ENCODE measurements at places on chromosomes 3 and 15. TPM values are rescaled to one million over a fixed set of nuclear protein-coding genes. Genes with fewer than 3 reads are reported as not detected.
A peak's percentile ranks its signal among the peaks of the same experiment; 100 is the strongest.

GRCh38 chr15:85777250-85778106, 17.2 kb downstream of the KLHL25 start:
- no peak overlapping the region for H3K4me3 ChIP-seq
- no peaks in the 10 kb centered on the region for H3K27me3 ChIP-seq
- no peak for DNase-seq
- no peaks in the 10 kb centered on the region for H3K36me3 ChIP-seq

DNA sequence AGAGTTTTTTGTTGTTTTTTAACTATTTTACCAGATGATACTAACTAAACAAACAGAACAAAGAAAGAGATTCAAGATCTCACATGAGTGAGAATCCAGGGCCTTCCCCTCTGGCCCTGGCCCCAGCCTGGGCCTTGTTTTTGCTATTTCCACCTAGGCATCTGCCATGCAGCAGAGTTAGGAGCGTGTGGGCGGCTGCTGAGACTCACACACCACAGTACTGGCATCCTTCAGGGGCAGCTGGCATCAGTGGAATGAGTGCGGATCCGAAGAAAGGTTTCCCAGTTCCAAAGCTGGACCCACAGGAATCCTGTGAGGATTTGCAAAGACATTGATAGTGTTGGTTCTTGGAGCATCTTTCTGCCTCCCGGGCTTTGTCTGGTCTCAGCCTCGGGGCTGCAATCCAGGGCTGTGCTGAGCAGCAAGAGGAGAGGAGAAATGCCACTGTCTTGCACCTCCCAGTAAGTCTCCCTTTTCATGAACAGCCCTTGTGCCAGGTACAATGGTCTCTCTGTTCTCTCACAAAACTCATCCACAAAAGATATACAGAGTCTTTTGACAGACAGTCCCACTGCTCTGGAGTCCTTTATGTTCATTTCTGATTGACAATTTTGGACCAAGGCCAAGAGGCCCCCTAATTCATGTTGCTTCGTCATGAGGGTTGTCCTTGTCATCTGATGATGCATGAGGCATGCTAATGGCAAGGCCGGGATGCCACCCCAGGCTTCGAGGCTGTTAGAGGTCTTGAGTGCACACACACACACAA, 46.6 kb downstream of the APH1B start:
- no peaks in the 10 kb centered on the region for H3K4me1 ChIP-seq
- no peak for DNase-seq
- no peak overlapping the region for H3K27ac ChIP-seq
- H3K4me3 ChIP-seq = no peak overlapping the region
- no peaks in the 10 kb centered on the region for H3K27me3 ChIP-seq
- H3K36me3 ChIP-seq = no peaks in the 10 kb centered on the region

DNA sequence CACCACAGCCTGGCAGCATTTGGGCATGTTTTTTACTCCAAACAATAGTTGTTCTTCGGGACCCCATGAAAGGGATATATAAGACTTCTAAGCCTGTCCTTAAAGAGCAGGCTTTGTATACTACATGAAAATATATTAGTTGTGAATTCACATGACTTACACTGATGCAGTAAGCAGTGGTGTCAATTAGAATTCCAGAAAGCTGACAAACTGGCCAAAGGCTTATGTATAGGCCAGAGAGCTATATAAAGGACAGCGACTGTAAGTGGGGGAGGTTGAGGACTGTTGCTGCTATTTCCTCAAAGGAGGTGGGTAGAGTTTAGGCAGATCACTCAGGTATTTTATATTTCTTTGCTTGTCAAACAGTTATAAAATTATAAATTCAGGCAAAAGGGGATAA, 24.8 kb downstream of the KPNA4 start:
- peaks cover 48% of the 10 kb centered on the region for H3K4me1 ChIP-seq
- H3K27me3 ChIP-seq = no peaks in the 10 kb centered on the region
- H3K4me3 ChIP-seq = no peak overlapping the region
- H3K36me3 ChIP-seq = peaks cover 2% of the 10 kb centered on the region

DNA sequence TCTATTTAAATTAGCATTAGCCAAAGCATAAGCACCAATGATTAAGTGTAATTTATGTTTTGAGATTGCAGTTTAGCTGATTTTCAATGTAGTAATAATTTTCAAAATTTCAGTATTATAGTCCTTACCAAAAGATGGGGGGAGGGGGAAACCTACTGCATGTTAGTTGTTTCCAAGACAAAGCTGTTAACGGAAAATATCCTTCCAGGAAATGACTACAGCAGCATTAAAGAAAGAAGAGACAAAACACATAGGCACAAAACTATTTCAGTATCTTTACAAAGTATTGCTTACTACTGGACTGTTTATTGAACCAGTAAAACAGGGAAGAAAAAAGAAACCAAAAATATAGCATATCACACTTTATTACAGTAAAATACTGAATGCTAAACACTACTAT, 10.5 kb downstream of the BNIP2 start:
- no peak overlapping the region for H3K4me3 ChIP-seq
- DNase-seq = no peak
- H3K27ac ChIP-seq = no peak overlapping the region
- peaks cover 89% of the 10 kb centered on the region for H3K36me3 ChIP-seq

DNA sequence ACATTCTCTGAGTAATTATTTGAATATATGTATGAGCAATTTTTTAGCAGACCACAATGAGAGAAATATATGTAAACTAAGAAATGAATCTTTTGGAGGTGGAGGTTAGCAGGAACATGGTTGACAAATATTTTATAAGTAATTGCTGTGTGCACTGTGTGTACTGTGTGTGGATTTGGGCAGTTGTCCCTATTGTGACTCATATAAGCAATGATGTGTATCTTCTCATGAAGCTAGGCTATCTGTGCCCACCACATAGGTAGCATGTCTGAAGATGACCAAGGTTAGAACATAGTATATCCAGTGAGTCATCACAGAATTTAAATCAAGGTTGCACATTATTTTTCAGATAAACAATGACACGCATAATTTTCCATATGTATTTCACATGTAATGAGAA, 713.9 kb upstream of the GBE1 start:
- H3K4me1 ChIP-seq = no peaks in the 10 kb centered on the region
- no peaks in the 10 kb centered on the region for H3K27me3 ChIP-seq
- no peaks in the 10 kb centered on the region for H3K36me3 ChIP-seq
- no peak overlapping the region for H3K27ac ChIP-seq

DNA sequence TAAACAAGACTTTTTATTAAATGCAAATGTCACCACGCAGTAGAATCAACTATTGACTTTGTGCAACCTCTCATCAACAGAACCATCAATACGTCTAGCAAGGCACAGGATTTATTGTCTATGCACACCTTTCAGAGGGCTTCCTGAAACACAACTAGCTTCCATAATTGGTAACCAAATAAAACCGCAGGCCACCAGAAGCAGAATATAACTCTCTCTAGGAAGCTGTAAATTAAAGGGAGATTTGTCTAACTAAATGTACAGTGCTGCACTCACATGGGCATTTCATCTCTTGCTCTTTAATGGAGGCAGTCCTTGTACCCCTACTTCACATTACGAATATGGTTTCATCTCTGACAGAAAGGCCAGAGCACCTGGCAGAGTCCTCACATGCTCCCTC, 93.0 kb downstream of the FHIT start:
- no peaks in the 10 kb centered on the region for H3K36me3 ChIP-seq
- no peak overlapping the region for H3K4me3 ChIP-seq
- no peak overlapping the region for H3K27ac ChIP-seq
- DNase-seq = no peak
- no peaks in the 10 kb centered on the region for H3K27me3 ChIP-seq
- no peaks in the 10 kb centered on the region for H3K4me1 ChIP-seq

DNA sequence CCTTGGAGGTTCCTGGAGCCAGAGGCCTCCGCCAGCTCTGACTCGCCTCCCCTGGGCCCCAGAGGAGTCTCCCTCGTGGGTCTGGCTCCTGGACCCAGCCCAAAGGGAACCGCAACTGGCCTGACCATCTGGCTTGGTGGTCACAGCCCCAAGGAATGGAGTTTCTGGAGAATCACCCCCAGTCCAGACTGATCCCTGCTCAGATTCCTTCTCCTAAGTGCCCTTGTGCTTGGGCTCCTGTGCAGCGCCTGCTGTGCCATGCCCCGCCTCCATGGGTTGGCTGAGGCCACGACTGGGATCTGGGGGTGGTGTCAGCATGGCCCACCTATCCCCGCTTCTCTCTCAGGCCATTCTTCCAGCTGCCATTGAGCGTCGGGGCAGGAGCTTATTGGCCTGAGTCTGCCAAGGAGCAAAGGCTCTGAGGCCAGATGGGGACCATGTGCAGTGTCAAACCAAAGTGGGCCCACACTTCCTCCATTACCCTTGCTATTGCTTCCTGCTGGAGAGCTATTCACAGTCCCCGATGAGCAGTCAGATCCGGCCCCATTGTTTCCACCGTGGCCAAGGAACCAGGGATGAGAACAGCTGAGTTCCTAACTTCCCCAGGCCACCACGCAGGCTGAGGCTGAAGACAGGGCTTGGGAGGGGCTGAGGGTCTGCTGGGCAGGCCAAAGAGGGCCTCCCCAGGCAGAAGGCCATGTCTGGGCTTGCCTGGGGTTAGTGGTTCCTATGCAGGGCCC, 19.0 kb downstream of the CSPG4 start:
- peaks cover 9% of the 10 kb centered on the region for H3K36me3 ChIP-seq
- H3K4me3 ChIP-seq = no peak overlapping the region
- DNase-seq = peak; percentile 37
- peaks cover 24% of the 10 kb centered on the region for H3K4me1 ChIP-seq

GRCh38 chr15:73737535-73737934, 15.6 kb downstream of the INSYN1 start:
- no peak overlapping the region for H3K27ac ChIP-seq
- no peak overlapping the region for H3K4me3 ChIP-seq
- H3K36me3 ChIP-seq = no peaks in the 10 kb centered on the region
- no peaks in the 10 kb centered on the region for H3K27me3 ChIP-seq

DNA sequence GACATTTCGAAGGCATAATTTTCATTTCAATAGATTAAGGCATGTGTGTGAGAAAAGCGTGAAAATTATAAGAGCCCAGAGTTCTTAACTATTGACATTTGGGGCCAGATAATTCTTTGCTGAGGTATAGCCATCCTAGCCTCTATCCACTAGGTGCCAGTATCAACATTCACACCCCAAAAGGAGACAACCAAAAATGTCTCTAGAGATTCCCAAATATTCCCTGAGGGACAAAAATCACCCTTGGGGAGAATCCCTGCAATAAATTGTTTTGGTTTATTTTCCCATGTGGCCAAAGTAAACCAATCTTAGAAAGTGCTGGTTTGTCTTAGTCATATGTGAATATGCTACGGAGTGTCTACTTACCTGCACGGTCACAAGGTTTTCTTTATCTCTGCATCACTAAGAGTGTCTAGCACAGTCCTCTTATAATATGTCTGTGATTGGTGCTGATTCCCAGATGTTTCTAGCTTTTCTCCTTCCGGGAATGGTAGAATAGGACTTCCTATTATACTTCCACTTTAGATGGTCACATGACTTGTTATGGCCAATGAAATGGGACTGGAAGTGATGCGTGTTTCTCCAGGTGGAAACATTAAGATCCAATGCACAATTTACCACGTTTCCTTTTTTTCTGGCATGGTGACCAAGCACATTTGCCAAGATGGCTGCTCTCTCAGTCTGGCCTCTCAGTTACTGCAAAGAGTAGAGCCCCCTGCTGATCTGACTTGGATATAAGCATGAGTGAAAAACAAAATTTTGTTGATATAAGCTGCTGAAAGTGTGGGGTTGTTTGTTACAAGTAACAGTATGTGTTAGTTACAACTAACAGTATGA, 8.0 kb upstream of the KBTBD8 start:
- DNase-seq = no peak
- H3K4me3 ChIP-seq = no peak overlapping the region
- no peaks in the 10 kb centered on the region for H3K36me3 ChIP-seq
- no peak overlapping the region for H3K27ac ChIP-seq

- H3K36me3 ChIP-seq = no peaks in the 10 kb centered on the region
- H3K27me3 ChIP-seq = peaks cover 4% of the 10 kb centered on the region
- no peak overlapping the region for H3K27ac ChIP-seq
- no peaks in the 10 kb centered on the region for H3K4me1 ChIP-seq
- no peak overlapping the region for H3K4me3 ChIP-seq
These were observed 16.9 kb upstream of the PSMD6 start for GRCh38 chr3:64039981-64040733.

DNA sequence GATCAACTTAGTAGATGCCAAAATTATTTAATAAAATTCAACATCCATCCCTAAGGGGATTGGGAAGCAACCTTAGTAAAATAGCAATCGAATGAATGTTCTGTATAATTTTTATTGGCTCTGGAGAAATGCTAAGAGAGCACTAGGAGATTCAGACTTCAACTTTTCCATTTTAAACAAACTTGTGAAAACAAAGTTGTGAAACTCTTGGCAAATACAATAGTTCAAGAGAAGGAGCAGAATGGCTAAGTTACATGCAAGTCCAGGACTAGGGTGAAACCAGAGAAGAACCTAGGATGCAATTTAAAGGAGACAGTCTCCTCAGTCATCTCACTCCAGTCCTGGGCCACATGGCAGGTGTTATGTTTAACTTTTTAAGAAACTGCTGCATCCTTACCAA, 16.7 kb upstream of the ZNF280D start:
- DNase-seq = no peak
- H3K27ac ChIP-seq = no peak overlapping the region
- no peak overlapping the region for H3K4me3 ChIP-seq
- H3K36me3 ChIP-seq = no peaks in the 10 kb centered on the region

DNA sequence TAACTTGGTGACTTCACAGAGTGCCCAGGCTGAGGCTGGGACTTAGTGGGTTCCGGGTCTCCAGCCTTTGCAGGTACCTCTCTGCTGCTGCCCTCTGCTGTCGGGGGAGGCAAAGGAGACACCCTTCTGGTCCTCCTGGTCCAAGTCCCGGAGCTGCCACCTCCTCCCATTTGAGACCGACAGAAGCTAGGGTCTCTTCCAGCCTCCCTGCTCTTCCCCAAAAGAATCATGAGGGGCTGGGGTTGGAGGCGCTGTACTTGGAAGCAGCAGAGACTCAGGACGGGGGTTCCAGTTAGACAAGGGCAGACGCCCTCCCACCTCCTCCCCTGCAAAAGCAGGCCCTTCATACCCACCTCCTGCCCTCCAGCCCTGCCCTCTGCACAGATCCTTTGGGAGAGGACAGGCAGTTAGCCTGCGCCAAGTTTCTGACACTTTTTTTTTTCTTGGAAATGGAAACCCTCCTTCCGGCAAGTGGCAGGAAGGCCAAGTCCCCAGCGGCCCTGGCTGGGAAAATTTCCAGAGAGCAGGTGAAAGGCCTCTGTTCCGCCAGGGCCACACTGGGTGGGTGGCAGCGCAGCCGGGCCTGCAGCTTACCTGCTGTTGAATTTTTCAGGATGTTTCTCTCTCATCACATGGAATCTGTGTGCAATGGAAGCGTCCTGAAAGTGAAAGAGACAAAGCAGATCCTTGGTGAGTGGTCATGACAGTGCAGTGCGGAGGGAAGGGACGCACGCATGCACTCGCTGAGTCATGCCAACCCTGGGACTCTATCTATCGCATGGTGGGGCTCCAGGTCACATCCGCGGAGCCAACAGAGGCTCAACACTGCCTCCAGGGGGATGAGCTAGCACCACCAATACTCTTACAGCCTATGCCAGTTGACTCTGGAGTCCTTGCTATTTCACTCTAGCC, 119.9 kb downstream of the DGKG start:
- peak overlapping the region; percentile 36 for H3K4me3 ChIP-seq
- peaks cover 22% of the 10 kb centered on the region for H3K4me1 ChIP-seq
- DNase-seq = peak; percentile 86
- no peaks in the 10 kb centered on the region for H3K27me3 ChIP-seq

The GRM2 gene
- total RNA-seq = not detected

The PLD1 gene
- total RNA-seq = 66.4 TPM

The PIGZ gene
- 5.3 TPM for total RNA-seq

The NECTIN3 gene
- total RNA-seq = 9.3 TPM

The PLS1 gene
- total RNA-seq = 1.6 TPM

All from heart left ventricle (tissue), 16 donors.